Temporal lobe (tissue), 4 donors: ENCODE measurements at places on chromosomes 1 and 21. TPM values are rescaled to one million over a fixed set of nuclear protein-coding genes. Genes with fewer than 3 reads are reported as not detected.

The CRNN gene
- not detected for total RNA-seq

The PIK3C2B gene
- 33.2 TPM for total RNA-seq

The FCN3 gene
- 0.25 TPM for total RNA-seq

The IBA57 gene
- total RNA-seq = 4.2 TPM

The SLC9A1 gene
- 2.5 TPM for total RNA-seq

The FHL3 gene
- 5.2 TPM for total RNA-seq

The FBXO28 gene
- total RNA-seq = 34.7 TPM

The RGS13 gene
- not detected for total RNA-seq

The HRNR gene
- not detected for total RNA-seq
